Spinal cord (tissue), 10 donors: ENCODE measurements at places on chromosomes 2 and 18. TPM values are rescaled to one million over a fixed set of nuclear protein-coding genes. Genes with fewer than 3 reads are reported as not detected.

The MROH2A gene
- total RNA-seq, result under 0.01 TPM

The TMEM163 gene
- 13.7 TPM for total RNA-seq

The KCNS3 gene
- 11.6 TPM for total RNA-seq

The TWSG1 gene
- 73.6 TPM for total RNA-seq

The FBLN7 gene
- total RNA-seq, result 6.0 TPM

The MEX3C gene
- 55.5 TPM for total RNA-seq

The RFTN2 gene
- total RNA-seq, result 81.9 TPM
